ENCODE measurements at places on chromosomes 5 and 9. TPM values are rescaled to one million over a fixed set of nuclear protein-coding genes. Genes with fewer than 3 reads are reported as not detected.

Gene DDX4
- total RNA-seq: not detected

Gene CCNJL
- 0.12 TPM for total RNA-seq

Gene CCL27
- not detected for total RNA-seq

Gene DMRT2
- not detected for total RNA-seq

Gene FABP6
- total RNA-seq: not detected

Gene RRAGA
- total RNA-seq: 52.8 TPM

Gene MARCHF11
- total RNA-seq: not detected

Gene GABBR2
- not detected for total RNA-seq

Gene RC3H2
- total RNA-seq: 38.6 TPM

Gene IL9
- 0.43 TPM for total RNA-seq

Gene CTSV
- 2.8 TPM for total RNA-seq

Gene GABRA6
- not detected for total RNA-seq

Gene SPATA31A6
- not detected for total RNA-seq

Gene ELL2
- 41.1 TPM for total RNA-seq

Gene COL27A1
- total RNA-seq: 2.3 TPM
